Activated CD4-positive, alpha-beta T cell treated with anti-CD3 and anti-CD28 coated beads, Interleukin-2, Interleukin-4, amounts not matched to agents 100 ng/mL and 50 ng/mL, durations not matched to agents 16 hours and 8 hours (primary cell): ENCODE measurements at places on chromosomes 7 and 10.
A peak's percentile ranks its signal among the peaks of the same experiment; 100 is the strongest.

DNA sequence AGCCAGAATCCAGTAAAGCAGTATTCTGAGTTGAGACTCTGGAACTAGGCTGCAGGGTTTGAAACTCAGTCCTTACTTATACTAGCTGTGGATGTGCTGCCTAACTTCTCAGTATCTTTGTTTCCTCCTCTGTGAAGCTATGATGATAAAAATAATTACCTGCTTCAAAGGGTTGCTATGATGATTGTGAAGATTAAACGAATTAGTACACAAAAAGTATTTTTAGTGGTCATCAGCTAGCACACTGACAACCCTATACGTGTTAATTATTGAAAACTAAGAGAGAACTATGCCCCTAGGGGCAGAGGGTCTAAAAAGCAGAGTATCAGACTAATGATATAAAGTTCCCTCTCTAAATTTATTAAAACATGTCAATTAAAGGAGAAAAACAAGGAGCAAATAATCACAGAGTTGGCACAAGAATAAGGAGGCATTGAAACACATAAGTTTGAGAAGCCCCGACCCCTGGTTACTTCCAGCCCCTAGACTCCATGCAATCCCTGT lies 34.4 kb upstream of the ADD3 start:
- no peak for DNase-seq

DNA sequence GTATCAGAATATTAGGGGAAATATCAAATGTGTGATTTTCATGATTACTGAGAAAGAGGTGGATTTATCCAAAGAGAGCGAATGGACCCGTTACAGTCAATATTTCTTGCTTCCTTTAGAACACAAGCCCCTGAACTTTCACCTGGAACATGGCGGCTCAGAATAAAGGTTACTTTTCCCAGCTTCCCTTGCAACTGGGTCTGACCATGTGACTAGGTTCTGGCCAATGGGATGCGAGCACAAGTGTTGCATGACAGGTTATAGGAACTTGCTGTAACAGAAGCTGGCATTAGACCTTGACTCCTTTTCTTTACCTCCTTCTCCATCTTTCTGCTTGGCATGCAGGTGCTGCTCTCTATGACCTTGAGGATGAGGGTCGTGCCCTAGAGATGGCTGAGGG lies 556.1 kb downstream of the TYW1 start:
- DNase-seq = no peak

DNA sequence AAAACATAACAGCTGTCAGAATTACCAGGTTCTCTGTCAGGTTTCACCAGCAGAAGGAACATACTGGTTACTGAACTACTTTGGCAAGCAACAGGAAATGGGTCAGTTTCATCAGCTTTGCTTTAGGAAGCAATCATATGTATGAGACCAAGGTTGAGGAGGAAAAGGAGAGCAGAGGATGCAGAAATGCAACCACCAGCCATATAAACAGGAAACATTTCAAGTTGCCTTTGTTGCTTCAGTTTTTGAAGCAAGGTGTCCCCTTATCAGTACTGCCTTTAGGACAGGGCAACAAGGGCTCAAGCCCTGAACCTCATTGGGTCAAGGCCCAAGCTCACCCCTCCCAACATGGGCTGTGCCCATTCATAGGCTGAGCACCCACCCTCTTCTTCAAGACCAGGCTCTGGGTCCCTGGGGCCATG lies 10.2 kb downstream of the HIPK2 start:
- DNase-seq = peak; percentile 67

GRCh38 chr7:121419201-121420148 lies 23.4 kb upstream of the FAM3C start:
- no peak for DNase-seq

DNA sequence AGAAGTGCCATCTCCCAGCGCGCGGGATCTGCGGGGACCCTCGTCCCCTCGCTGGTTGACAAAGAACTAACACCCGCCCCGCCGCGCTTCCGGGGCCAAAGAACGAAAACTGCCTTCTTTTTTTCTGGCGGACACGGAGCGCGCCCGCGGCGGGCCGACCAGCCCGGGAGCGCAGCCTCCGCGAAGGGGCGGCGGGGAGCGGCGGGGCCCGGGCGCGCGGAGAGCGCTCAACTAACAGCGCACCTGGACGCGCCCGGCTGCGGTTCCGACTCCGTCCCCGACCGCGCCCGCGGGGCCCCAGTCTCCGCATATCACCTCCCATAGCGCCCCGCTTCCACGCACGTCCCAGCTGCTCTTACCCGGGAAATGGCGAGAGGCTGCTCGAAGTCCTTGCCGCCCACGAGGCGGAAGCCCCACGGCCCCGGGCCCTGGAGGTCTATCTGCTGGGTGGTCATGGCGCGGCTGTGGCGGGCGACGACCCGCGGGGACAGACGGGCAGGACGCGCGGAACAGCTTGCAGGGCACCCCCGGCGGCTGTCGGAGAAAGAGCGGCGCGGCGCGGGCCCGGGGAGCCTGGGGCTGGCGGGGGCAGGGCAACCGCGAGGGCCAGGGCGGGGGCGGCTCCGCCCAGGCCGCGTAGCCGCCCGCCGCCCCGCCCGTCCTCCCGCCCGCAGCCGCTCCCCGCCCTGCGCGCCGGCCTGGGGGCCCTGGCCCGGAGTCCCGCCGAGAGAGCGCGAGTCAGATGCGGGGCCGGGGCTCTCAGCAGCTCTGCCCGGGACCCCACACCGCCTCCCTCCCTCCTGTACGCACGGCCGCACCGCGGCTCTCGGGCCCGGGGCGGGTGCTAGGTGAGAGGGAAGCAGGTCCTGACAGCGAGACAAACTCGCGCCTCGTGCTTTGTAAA lies at the start of gene PDLIM1:
TSS of gene PDLIM1 (minus strand) at position 543 of the 904 bp plus-strand sequence. CDS start at position 455, 88 bp downstream.
- peak; percentile 9 for DNase-seq

DNA sequence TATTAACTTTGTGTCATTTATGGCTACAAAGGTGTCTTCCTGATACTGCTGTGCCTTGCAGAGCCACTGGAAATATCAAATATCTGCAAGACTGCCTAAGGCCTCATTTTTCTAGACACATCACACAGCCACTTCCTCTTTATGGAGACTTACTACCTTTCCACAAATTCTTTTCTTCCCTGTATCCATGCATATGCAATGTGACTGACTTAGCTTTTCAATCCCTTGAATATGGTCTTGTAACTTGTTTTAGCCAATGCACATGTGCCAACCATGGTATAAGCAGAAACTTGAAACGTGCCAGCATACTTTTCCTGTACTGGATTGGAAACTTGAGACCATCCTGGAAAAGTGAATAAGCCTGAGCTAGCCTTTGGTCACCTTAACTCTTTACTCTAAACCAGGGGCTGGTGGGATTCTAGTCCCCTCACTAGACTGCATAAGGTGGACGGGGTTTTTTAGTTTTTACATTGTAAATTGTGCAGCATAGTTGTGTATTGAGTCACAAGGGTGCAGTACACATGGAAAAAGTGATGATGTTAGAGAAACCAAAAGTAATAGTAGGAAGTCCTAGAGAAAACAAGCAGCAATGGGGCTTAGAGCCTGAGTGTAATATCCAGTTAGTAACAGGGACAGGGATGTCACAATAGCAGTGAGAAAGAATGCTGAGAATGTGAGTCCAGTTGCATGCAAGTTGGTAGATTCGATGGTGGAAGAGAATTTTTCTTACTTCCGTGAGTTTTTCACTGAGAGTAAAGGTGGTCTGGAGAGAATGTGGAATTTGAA lies 879.5 kb downstream of the SORCS1 start:
- no peak for DNase-seq

DNA sequence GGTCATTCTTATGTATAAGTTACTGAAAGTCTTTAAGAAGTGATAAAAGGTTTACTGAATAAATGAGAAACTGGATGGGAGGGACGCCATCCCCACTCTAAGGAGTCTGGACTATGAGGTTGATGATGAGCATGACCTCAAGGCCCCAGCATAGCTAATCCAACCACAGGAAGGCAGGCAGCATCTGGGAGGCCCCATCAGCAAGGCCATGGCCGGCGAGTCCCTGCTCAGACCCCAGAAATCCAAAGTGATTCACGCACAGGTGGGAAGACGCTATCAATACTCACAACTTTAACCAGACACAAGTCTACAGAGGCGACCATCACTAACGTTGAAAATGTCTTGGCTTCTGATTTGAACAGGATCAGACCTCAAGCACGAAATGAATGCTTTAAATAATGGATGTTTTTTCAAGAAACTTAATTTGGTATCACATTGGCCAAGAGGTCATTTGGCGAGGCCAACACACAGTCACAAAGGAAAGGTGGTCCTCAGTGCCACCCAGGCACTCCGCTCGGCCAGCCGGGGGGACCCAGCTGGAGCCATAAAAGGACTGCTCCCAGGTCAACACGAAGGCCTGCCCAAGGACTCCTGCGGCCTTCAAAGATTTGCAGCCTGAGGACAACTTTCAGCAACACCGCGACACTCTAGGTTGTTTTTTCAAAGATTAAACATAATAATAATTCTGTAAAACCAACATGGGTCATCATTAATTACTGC lies 228.5 kb downstream of the PTPRN2 start:
- DNase-seq = no peak

DNA sequence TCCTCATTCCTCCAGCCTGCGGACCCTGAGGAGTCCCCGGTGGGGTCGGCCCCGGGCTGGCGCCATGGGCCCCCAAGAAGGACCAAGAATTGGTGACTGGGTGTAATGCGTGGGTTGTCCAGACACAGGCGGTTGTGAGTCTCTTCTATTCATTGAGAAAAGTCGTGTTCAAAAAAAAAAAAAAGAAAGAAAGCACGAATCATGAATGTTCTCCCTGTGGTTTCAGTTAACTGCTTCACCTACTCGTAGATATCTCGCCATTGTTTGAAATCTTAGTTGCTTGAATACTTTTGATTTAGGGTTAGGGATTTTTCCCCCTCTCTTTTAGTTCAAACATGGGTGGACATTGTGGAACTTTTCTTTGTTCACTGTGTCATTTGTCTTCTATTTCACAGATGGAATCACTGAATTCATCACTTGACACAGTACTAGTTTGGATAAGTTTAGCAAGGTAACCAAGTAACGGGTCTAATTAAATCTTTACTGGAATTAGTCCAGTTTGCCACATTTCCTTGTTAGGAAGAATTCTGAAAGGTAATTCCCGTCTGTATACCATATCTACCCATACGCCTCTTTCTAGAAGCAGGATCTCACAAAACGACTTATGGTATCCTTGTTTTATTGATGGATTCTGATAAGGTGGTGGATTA lies 775 bp downstream of the STARD3NL start:
- DNase-seq = peak; percentile 16

DNA sequence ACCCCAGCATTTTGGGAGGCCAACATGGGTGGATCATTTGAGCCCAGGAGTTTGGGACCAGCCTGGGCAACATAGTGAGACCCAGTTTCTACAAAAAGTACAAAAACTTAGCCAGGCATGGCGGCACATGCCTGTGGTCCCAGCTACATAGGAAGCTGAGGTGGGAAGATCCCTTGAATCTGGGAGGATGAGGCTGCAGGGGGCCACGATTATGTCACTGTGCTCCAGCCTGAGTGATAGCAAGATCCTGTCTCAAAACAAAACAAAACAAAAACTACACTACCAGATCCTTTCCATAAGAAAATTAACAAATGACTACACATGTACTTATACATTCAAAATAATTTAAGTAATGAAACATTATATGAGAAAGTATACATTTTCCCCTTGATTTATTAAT lies 116.4 kb upstream of the KLF6 start:
- DNase-seq = no peak

- DNase-seq = no peak
Observed at GRCh38 chr10:48602401-48603135, 2.3 kb downstream of the ARHGAP22 start.

- no peak for DNase-seq
Observed at GRCh38 chr10:122163174-122164022, 107.7 kb upstream of the BTBD16 start.

GRCh38 chr10:60951272-60951724 lies 7.3 kb upstream of the RHOBTB1 start:
- DNase-seq = no peak

DNA sequence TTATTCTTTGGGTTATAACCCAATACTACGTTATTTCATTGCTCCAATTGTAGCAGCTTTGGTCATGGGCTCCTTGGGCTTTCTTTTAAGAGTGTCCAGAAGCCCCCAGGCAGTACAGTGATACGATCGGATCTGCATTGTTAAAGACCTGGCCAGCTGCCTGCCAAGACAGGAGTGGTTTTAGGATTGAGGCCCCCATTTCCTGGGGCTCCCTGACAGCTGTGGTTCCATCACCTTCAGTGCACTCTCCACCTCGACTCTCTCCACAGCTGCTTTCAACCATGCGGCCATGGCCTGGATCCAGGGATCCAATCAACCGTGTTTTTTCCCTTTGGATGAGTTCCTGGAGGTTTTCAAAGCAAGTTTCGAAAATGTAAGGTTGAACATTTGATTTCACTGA lies 123.4 kb upstream of the BTBD16 start:
- no peak for DNase-seq

DNA sequence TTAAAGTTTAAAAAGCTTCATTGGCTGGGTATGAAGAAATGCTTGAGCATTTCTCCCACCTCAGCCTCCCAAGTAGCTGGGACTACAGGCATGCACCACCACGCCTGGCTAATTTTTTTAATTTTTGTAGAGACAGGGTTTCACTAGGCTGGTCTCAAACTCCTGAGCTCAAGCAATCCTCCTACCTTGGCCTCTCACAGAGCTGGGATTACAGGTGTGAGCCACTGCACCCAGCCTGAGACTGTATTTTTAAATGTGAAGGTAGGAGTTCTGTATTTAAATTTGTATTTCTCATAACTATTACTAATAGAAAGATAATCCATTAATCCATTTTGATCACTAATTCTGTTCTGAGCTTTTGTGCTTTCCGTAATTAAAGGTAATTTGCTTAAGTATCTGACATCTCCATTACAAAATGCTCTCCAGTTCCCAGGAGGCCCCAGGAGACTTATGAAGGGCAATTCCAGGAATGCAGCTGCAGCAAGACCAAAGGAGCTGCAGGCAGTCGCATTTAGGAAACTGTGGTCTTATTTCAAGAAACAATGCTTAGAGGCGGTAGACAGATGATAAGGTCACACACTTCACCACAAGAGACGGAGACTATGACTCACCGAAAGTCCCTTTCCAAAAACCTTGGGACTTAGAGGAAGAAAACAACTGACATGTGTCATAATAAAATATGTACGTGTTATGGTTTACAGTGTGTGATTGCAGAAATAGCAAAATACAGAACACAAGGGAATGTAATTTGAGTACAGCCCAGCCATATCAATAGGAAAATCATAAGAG lies 23.3 kb downstream of the YAE1 start:
- peak; percentile 90 for DNase-seq

- peak; percentile 53 for DNase-seq
Observed at GRCh38 chr7:137961200-137962177, 40.4 kb downstream of the CREB3L2 start.

DNA sequence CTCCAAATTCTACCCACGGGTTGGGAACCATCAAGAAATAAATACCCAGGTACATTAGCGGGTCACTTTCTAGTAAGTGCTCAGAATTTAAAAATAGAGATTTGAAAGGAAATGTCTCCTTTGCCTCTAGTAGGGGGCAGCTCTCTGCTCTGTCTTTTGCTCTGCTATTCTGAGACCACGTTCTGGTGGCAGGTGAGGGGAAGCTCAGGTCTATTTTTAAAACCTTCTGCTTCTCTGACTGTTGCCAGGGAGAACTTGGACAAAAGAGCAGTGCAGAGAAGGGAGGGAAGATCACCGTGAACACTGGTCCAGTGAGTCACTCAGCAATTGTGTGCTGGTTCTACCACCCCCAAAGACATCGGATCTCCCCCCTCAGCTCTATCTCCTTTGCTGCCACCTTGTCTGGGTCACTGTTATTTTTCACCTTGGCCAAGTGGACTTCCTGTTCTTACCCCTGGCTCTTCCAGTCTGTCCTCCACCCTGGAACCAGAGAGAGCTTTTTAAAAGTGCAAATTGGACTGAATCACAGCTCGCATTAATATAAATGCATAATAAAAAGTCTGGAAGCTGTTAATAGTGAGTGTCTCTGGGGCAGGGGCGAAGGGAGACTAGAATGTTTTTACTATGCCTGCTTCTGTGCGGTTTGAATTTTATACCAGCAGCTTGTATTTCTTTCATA lies 72.4 kb upstream of the LOXL4 start:
- DNase-seq = no peak

GRCh38 chr7:23216021-23216420 lies 30.6 kb upstream of the GPNMB start:
- DNase-seq = no peak
